Naive thymus-derived CD8-positive, alpha-beta T cell (primary cell): ENCODE measurements at places on chromosomes 16 and 17.
A peak's percentile ranks its signal among the peaks of the same experiment; 100 is the strongest.

- peak; percentile 41 for DNase-seq
These were observed 1.4 kb upstream of the TSPOAP1 start for GRCh38 chr17:58329810-58330537.

DNA sequence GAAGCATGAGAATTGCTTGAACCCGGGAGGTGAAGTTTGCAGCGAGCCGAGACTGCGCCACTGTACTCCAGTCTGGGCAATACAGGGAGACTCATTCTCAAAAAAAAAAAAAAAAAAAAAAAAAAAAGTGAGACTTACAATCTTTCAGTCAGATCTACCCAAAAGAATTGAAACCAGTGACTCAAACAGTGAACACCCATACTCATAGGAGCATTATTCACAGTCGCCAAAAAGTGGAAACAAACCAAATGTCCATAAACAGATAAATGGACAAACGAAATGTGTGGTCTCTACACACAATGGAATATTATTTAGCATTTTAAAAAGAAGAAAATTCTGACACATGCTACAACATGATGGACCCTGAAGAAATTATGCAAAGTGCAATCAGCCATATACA is 9.1 kb upstream of the SCNN1B start:
- no peak for DNase-seq

DNA sequence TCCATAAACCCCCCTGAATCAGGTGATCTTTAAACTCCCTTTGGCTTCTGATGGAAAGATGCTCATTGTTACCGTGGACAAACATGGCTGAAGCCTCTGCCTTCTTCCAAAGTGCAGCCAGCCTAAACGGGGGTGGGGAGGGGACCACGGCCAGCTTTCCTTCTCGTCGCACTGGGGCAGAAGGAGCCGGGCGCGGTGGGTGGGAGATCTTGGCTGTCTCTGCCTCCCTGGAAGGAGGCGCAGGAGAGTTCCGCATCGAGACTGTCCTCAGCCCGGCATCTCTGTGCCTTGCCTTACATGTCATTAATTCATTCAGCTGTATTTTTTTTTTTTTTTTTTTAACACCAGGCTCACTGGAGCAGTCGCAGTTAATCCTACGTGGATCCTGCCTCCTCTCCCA is 163.3 kb upstream of the PLCG2 start:
- no peak for DNase-seq

GRCh38 chr16:77763994-77764393 is 24.4 kb upstream of the VAT1L start:
- no peak for DNase-seq

DNA sequence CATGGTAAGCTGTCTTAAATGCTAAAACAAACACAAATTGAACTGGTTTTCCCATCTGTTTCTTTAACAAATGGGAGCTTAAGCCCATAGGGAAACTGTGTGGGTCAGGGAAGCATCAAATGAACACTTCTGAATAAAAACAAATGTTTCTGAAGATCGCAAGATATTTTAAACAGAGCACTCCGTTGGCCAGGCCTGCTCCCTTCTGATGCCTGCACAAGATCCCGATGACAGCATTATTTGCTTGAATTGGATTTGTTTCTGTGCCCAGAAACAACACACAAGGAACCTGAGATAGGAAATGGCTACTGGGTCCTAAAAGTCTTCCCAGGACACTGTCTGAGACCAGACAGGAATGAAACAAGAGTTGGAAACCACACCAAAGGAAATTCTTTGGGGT is 425.8 kb upstream of the ZFHX3 start:
- no peak for DNase-seq

DNA sequence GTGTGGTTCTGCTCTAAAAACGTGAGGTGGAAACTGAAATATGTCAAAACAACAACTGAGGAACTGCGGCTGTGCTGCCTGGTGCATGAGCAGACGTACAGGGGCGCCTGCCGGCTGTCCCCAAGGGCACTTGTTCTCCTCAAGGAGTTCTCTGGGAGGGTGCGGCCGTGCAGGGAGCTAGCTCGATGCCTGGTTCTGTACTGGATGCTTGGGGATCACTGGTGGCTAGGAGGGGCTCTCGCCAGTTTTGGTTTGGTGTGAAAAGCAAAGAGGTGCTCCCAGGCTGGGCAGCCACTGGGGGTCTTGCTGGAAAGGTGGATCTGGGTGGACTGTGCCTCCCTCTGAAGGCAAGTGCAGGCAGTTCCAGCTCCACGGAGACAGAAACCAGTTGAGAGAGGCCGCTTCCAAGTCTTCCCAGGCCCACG is 41.9 kb upstream of the ATP2A3 start:
- DNase-seq = no peak

DNA sequence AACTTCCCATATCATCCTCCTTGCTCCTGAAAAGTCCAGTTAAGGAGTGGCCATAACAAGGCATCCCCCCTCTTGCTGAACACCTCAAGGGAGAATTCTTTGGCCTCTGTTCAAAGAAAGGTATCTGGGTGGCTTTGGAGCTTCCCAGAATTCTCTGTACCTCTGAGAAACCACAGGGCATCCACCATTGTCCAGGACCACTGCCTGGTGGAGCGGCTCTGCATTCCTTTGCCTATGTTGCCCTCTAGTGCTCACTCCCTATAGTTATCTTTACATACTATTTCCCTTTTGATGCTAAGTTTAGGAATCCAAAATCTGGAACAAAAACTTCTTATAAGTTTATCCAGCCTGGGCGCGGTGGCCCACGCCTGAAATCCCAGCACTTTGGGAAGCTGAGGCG is 30.3 kb downstream of the CHD9NB start:
- DNase-seq = no peak

- DNase-seq = no peak
These were observed 264.6 kb upstream of the KCNJ16 start for GRCh38 chr17:69810326-69810965.

DNA sequence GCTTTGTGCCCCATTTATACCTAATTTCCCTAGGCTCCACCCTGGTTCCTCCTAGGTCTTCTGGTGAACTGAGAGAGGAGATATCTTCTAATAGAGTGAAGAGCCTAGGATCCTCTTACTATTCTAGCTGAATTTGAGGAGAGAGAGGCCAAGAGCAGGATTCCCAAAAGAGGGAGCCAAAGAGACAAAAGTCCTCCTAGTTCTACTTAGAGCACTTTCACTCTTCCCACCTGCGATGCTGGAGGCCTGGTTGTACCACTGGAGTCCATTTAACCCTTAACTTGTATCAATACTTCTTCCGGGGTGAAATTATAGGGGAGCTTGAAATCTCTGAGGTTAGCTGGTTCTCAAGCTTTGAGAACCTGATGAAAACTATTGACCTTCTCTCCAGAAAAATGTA is 3.4 kb upstream of the SSH2 start:
- no peak for DNase-seq

- DNase-seq = no peak
These were observed 26.1 kb downstream of the GLG1 start for GRCh38 chr16:74580833-74581232.

- DNase-seq = no peak
These were observed 82.3 kb downstream of the ARHGAP23 start for GRCh38 chr17:38510421-38511149.

DNA sequence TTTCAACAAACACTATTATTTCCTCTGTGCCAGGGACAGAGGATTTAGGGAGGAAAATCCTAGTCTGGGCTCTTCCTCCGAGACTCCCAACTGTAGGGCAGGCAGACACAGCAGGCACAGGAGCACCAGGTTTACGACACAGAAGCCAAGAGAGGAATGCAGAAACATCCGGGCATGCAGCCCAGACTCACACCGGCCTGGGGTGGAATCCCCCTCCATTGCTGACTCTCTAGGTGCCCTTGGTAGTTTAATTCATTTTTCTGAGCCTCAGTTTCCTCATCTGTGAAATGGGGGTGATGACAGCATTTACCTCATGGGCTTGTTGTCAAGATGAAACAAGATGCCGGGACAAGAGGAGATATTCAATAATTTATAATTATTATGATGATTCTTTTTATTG is 14.9 kb downstream of the CA4 start:
- no peak for DNase-seq

DNA sequence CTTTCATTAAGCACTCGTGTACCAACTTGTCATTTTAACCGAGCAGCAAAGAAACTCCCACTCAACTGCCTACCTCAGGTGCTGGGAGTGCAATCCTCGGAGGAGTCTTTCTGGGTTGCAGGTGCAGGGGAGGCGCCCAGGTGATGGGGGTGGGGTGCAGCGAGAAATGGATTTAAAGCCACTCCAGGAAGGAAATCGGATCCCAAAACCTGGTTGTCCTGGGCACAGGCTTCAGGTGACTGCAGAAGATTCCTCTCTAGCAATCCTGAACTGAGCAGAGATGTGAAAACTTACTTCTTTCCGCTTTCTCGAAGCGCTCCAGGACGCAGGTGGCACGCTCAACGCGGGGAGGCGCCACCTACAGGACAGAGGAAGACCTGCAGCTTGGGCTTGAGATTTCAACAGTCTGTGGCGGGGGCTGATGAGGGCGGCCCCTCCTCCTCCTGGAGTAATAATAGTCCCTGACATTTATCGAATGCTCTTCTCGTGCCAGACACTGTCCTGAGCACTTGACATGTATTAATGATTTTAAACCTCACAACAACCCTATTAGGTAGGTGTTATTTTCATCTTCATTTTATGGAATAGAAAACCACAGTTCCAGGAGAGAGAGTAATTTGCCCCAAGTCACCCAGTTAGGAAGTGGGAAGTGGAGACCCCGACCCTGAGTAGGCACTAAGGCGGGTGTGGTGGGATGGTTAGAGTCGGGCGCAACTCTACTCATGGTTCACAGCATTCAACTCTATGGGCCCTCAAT is 27.2 kb upstream of the SKAP1 start:
- peak; percentile 82 for DNase-seq

- no peak for DNase-seq
These were observed 57.8 kb upstream of the IL34 start for GRCh38 chr16:70588565-70588964.
